ENCODE measurements at places on chromosomes 16 and 17.

DNA sequence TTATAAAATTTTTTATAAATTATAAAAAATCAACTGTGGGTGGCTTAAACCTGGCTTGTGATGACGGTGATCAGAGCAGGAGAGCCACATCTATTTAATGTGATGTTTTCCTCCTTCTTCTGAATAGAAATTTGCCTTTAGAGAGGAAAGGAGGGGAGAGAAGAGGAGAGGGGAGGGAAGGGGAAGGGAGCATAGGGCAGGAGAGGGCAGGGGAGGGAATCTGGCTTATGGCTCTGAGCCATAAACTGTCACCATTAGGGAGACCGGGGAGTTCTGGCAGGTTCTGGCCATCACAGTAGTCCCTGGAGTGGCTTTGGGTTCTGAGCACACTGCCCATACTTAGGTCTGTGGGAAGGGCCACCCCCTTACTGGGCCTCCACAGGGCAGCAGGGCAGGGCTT is 167.8 kb downstream of the ENGASE start:
- no peak for DNase-seq

DNA sequence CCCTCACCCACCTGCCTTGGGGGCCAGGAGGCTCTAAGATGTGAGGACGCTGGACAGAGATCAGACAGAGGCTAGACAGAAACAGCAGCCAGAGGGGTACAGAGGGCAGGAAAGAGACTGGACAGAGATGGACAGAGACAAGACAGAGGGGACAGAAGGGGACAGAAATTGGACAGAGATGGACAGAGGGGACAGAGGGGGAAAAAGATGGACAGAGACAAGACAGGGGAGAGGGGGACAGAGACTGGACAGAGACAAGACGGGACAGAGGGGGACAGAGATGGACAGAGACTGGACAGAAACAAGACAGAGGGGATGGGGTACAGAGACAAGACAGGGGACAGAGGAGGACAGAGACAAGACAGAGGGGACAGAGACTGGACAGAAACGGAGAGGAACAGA is 16.1 kb downstream of the UTS2R start:
- DNase-seq, result no peak

DNA sequence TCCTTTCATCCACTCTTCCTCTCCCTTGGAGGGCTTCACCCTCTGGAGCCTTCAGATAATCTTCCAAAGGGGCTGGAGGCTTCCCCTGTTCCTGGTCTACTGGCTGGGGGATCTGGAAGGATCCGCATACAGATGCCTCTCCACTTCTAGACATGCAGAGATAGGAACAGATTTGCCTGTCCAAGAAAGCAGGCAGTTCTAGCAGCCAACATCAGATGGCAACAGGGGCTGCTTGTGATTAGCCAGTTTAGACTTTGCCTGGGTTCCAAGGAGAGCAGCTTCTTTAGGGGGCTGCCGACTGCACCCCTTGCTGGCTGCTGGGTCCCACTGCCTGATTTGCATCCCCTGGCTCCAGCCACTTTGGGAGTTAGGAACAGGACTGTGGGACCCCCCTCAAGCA is 6.2 kb upstream of the CD300A start:
- DNase-seq, result no peak

DNA sequence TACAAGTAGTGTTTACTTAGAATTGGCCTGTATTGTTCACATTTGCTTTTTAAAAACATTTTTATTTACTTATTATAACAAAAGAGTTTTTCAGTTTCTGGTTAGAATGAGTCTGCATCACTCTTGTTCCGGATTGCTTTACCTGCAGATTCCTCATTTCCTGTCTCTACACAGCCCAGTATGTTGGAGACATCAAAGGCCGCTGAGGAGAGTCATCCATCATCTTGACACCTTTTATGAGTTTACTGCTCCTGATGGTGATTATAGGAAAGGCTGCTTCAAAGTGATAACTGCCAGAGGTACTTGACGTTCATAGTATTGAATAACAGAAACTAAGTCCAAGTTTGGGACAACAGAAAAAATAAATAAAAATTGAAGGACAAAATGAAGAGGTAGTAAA is 490.5 kb upstream of the CA10 start:
- DNase-seq, result no peak

DNA sequence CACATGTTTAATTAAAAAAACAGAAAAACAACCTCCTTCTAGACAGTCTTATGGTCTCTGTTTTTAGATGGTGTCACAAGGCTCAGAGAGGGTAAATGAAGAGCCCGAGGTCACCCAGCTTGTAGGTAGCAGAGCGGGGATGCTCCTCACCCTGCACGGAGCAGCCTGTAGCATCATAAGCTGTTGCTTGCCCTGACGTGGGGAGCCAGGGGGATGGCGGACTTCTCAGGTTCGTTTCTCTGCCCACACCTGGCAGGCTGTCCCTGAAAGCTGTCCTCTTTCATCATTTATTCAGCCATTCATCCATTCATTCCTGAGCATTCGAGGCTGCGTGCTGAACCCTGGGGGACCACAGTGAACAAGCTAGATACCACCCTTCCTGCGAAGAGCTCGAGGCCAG is 75.7 kb upstream of the KSR1 start:
- DNase-seq, result no peak

DNA sequence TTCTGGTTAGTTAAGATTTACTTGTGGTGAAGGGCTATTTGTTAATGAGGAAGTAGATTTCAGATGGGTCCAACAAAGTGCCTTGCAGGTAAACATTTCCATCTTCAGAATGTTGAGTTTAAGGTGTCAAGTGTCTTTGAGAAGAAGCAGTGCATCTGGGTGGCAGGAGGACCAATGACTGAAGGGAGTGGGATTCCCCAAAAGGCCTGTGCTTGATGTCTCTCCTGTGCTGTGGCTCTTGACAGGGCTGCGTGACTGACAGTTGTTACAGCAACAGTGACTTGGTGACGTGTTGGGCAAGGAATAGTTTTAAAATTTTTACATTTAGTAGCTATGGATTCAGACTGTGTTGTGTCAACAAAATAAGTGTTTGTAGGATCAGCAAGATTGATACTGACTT is 149.9 kb downstream of the PHKB start:
- no peak for DNase-seq

- peak; percentile 90 for DNase-seq
Measured at GRCh38 chr17:79988185-79988971, 47.3 kb downstream of the TBC1D16 start.
